T-helper 2 cell treated with Interferon-gamma antibody and Interleukin-4, amounts not matched to agents 5 μg/mL and 100 μg/mL, for 36 hours (primary cell): ENCODE measurements at places on chromosomes 4 and X.

DNA sequence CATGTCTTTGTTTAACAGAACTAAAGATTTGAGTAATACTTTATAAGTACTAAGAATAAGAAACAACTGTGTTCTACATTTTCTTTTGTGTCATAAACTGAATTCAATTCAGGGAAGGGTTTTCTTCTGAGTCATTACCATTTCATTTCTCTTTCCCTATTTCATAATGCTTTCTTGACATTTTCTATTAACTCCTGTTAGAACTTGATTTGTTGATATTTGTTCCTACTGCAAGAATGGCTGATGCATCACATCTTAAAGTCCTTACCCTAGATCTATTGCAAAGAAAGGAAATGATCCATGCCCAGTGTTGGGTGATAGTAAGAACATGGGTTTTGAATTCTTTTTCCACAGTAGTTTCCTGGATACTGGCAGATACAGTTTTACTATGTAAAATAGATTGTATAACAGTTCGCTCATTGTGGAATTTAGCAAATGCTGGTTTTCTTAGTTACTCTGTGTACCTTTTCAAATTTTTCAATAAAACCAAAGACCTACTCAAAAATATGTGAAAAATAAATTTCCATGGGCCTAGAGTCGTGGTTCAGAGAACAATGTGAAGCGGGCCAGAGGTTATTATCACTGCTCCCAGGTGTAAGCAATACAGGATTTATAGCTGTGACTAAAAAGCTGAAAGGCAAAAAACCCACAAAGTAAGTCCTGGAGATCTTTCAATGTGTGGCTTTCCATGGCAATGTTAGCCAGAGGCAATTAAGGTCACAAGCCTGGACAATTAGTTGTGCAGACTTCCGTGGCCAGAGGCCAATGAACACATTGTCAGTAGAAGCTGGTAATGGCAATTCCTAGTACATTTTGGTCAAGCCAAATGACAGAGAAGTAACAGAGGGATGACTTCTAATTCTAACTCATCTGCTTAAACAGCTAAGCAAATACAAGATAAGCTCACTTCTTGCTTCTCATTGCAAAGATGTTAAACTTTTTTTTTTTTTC, 127.3 kb upstream of the FAT4 start:
- DNase-seq = no peak

- no peak for DNase-seq
Measured at GRCh38 chr4:118905566-118905965, 16.9 kb downstream of the SYNPO2 start.

- no peak for DNase-seq
Measured at GRCh38 chr4:41670530-41670929, 78.0 kb downstream of the PHOX2B start.

DNA sequence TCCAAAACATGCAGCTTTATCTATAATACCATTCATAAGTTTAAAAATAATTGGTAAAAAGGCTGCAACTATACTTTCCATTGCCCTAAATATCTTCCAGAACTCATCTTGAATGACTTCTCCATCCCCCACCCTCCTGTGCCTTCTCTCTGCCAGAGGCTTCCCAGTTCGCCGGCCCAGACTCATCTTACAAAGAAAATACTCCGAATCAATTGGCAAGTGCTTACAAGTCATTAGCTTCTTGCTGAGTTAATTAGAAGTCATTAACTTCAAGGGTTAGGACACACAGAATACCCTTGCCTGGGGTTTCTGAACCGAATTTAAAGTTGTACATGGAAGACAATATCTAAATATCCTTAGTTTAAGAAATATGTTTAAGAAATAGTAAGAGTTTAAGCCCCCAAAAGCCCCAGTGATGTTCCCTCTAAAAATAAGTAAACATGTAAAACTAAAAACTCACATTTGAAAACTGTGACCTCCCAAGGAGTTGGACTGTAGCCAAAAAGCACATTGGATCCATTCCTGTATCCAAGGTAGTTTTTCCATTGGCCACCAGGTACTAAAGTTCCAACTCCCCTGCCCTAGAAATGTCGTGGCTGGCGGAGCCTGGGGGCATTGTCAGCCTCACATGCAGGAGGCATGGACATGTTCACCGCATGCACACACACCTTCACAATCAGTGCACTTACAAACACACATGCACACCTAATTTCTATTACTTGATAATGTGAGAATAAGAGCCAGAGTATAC, 535.2 kb upstream of the FAT1 start:
- no peak for DNase-seq

DNA sequence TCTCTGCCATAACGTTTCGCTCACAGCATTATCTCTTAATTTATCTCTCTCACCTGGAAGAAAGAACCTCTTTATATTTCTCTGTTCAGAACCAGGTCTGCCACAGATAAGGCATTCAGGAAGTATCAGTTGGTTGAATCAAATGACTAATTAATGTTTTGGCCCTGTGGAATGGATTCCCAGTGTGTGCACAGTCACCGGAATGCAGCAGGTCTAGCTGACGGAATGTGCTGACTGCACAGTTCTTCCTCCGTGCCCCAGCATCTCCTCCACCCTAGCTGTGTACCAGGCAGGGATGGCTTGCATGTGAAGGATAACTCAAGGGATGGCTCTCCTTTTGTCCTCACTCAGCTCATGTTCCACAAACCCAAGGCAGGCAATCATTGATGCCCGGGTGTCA, 141.8 kb upstream of the MSX1 start:
- no peak for DNase-seq

GRCh38 chrX:12770440-12770839, 20.8 kb upstream of the PRPS2 start:
- DNase-seq = no peak

DNA sequence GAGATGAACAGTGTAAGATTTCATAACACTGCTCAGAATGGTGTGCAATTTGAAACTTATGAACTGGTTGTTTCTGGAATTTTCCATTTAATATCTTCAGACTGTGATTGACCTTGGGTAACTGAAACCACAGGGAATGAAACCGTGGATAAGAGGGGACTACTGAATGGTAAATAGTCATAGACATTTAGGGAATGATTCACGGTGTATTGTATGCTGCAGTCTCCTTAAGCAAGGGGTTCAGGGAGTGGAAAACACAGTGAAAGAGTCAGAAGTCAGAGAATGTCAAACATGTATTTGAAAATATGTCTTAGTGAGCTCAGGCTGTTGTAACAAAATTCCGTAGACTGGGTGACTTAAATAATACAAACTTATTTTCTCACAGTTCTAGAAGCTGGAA, 398.2 kb upstream of the DIPK2B start:
- DNase-seq = no peak

GRCh38 chr4:120622601-120623000, 299.9 kb downstream of the PRDM5 start:
- no peak for DNase-seq

DNA sequence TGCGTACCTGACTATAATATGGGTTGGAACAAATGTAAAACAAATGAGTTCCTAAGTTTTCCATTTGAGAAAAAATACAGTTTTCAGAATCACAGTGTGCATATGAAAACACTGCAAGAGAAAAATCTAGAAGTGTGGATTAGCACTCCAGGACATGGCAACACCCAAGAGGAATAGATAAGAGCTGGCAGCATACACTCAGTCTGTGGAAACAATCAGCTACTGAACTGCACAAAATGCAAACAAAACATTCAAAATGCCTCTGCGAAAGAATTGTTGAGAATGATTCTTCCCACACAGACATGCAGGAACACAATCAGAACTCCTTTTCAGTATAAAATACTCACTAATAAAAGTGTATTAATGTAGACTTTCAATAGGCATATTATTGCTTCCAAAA, 39.9 kb downstream of the ATP8A1 start:
- DNase-seq = no peak

GRCh38 chrX:2432298-2432863, 68.4 kb downstream of the DHRSX start:
- DNase-seq = no peak

DNA sequence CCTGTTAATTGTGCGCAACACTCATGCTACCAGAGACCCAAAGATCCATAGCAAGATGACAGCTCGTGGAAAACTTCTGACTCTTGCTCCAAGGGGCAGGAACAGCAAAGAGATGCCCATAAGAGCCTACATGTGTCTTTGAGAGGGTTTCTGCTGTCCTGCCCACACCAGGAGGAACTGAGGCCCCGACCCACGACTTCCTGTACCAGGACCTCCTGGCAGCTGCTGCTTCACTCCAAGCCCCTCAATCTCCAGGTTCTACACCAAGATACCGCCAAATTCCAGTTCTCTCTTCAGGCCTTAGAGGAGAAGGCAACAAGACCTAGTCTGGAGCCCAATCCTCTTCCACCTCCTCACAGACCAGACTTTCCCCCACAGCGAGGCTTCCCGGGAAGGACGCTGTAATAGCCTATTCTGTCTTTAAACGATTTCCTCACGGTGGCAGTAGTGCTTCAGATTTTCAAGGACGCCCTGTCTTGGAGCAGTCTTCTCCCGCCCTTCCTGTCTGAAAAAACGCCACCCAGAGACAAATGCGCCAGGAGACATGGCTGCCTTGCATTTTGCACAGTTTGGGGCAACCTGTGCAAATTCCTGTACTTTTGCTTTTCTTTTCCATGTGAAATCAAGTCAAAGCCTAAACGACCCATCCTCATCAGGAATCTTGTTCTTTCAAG, 230.2 kb upstream of the STK26 start:
- DNase-seq = no peak

DNA sequence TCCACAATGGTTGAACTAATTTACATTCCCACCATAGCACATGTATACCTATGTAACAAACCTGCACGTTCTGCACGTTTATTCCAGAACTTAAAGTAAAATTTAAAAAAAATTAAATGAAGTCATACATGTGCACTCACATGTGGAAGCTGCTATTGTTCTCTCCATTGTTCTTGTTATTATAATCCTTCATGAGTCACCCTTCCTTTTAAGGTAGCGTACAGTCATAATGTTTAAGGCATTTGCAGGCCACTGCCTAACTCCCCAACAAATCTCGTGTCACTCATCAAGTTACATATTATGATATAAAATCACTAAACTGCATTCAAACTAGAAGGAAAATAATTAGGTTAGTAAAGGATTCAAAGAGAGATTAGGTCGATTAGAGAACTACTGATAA, 63.6 kb downstream of the SLC7A11 start:
- no peak for DNase-seq

GRCh38 chrX:38081909-38082308, 75.6 kb downstream of the SYTL5 start:
- DNase-seq = no peak

GRCh38 chr4:83062739-83063138, 27.8 kb downstream of the COPS4 start:
- no peak for DNase-seq

GRCh38 chr4:2923141-2923551, 40.1 kb downstream of the NOP14 start:
- DNase-seq = no peak

DNA sequence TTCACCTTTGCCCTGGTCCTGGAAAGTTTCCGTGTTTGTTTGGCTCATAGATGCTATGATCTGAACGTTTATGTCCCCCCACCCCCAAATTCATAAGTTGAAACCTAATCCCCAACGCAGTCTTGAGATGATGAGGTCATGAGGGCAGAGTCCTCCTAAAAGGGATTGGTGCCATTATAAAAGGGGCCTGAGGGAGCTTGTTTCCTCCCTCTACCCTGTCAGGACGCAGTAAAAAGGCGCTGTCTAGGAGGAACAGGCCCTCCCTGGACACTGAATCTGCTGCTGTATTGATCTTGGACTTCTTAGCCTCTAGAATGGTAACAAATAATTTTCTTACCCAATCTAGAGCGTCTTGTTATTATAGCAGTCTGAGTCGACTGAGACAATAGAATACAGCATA, 2190.6 kb upstream of the TENM3 start:
- no peak for DNase-seq

- no peak for DNase-seq
Measured at GRCh38 chrX:139811942-139812629, 104.1 kb upstream of the MCF2 start.

- no peak for DNase-seq
Measured at GRCh38 chrX:12170755-12171154, 32.5 kb downstream of the FRMPD4 start.

GRCh38 chrX:70231666-70232065, 2.8 kb upstream of the AWAT1 start:
- DNase-seq = no peak

- DNase-seq = no peak
Measured at GRCh38 chr4:114282937-114283336, 303.5 kb upstream of the ARSJ start.

GRCh38 chr4:39529534-39529933, 2.3 kb upstream of the UGDH start:
- no peak for DNase-seq

GRCh38 chr4:115781528-115782146, 668.2 kb upstream of the NDST4 start:
- no peak for DNase-seq

DNA sequence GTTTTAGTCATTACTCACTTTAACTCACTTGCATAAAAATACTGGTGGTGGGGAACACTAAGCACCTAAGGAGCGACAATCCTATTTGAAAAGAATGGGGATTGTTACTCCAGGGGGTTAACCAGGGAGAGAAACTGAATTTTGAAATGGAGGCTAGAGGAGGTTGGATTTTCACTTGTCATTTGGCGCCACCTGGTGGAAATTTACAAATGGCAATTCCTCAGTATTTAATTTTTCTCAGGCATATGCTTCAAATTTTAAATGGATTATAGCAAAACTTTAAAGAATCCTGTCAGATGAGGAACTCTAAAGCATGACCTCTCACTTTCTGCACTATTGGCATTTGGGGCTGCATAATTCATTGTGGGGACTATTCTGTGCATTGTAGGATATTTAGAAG, 2.7 kb upstream of the GEMIN8 start:
- no peak for DNase-seq

DNA sequence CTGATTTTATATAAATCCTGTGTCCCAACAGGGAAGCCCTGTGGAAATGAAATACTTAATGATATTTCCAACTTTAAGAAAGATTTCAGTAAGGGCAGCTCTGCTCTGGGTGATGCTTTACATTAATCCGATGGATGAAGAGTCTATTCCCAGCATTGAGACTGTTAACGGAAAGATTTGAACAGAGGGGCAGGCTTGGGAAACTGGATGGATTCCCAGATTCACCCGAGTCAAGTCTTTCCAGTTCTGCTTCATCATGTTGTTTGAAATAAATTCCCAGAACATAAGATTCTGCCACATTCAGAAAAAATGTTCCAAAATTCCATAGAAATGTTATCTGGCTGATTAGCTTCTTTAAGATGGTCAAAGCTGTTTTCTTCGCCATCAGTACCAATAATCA, 246.0 kb downstream of the FBXW7 start:
- DNase-seq = no peak

DNA sequence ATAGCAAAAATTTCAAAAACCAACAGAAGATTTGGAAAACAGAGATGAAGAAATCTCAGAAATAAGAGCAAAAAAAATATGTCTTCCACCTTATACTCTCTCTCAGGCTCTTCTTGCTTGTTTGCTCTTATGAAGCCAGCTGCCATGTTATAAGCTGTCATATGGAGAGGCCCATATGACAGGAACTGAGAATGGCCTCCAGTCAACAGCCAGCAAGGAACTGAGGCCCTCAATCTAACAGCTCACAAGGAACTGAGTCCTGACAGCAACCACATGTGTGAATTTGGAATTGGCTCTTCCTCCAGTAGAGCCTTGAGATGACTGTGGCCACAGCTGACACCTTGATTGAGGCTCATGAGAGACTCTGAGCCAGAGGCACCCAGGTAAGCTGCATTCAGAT, 51.3 kb upstream of the MAOA start:
- no peak for DNase-seq

GRCh38 chr4:108172231-108172752, 3.6 kb upstream of the LEF1 start:
- no peak for DNase-seq

- DNase-seq = no peak
Measured at GRCh38 chr4:139265654-139266053, 14.4 kb downstream of the MGARP start.
